ENCODE measurements at places on chromosomes 3 and 15.

DNA sequence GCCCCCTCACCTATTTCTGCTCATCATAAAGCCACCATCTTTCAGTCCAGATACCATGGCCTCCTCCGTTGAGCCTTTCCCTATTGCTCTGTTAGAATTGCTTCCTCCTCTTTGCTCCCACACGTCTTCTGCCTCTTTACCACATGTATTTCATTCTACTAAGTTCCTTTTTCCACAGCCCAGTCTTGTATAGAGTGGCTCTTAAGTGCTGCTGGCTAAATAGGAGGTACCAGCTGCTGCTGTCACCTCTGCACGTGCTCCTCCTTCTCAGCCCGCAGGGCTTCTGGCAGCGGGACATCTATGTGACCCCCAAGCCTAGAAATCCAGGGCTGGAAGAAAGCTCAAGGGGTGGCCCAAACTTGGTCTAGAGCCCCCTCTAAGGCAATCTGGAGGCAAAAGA is 38.8 kb upstream of the PLXND1 start:
- DNase-seq = no peak

DNA sequence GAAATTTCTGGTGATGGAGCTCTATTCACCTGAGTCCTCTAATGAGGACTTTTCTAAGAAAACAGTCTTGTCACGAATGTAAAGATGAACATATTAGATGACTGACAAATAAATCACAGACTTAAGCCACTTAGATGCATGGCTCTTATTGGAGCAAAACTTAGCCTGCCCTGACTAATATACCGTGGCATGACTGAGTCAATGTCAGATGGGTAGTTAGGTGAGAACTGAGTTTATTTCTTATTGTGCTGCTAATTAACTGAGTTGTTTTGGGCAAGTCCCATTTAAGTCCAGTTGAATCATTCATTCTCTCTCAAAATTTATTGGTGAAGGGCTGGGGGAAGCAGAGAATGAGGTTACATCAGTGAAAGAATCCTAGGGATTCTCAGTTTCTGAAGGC is 459.8 kb downstream of the MCTP2 start:
- DNase-seq = no peak

DNA sequence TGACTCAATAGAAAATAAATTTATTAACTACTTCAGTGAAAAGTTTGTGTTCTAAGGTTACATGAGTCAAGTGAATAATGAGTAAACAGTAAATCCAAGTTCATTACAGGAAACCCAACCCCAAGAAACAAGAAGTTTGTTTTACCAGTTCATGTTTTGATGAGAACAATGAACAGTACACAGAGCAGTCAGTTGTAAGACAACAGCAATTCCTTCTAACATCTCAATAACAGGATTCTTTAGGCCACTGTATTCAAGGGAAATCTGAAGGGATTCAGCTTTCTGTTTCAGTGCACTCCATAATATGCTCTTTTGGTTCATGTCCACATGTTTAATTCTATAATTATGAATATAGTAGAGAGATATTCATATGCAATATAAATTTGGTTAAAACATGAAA is 18.4 kb downstream of the ATR start:
- no peak for DNase-seq

DNA sequence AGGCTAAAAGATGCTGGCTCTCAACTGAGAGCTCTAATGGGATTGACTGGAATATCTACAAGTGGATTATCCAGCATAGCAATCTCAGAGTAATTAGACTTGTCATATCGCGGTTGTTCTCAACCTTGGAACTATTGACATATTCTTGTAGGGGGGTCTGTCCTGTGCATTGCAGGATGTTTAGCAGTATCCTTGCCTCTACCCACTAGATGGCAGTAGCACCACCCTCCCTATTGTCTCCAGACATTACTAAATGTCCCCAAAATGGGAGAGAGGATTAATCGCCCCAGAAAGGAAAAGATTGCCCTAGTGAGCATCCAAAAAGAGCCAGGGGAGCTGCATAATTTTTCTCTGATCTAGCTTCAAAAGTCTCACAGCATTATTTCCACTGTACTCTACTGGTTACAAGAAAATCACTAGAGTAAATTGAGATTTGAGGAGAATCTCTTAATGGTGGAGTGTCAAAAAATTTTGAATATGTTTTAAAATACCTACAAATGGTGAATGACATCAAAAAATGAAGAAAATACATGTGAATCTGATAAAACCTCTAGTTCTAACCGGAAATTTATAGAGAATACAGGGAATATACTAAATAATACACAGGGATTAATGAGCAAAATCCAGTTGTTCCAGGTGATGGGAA is 388.2 kb upstream of the AGTR1 start:
- DNase-seq = no peak

DNA sequence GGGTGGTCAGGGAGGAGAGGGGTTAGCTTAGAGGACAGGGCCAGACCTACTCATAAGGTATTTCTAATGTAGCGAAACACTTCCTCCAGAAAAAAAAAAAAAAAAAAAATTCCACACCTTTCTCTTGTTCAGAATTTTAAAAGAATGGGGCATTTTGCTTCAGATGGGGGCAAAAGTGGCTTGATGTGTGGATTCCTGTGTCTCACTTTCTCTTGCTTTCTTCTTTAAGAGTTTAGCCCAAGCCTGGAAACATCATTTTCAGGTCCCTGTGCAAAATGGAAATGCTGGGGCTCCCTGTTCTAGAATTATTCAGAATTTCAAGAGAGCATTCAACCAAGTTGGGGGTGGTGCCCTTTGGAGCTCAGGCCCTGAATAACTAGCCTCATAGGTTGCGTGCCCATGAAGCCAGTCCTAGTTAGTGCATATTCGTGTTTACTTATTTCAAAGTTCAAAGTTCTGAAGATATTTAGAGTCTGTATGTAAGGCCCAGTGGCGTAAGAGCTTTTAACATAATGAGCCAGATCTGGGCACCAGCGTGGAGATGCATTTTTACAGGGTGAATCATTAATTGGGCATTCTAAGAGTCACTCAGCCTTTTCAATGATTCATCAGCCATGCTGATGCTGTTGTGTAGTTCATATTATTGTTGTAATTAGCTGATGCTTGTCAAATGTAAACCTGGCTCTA is 104.5 kb downstream of the RPLP1 start:
- no peak for DNase-seq

DNA sequence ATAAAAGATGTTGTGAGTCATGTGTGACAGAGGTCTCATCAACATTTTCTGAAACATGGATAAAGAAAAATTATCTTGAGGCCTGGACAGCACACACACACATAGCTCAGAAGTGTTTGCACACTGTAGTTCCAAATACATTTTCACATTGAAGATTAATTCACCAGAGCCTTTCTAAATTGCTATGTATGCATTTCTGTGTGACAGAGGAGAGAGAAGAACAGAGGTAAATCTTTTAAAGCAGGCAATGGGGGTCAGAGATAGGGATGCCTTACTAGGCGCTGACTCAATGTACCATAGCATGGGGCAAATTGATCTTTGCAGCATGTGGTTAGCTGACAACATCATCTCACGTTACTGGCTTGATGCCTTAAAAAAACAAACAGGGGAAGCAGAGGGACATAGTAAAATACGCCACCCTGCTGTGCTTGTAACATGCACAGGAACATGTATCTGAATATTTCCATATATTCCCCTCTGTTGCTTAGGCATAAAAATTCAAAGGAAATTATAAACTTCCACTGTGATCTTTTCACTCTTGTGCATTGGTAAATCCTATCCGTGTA is 7.7 kb downstream of the POU1F1 start:
- no peak for DNase-seq

DNA sequence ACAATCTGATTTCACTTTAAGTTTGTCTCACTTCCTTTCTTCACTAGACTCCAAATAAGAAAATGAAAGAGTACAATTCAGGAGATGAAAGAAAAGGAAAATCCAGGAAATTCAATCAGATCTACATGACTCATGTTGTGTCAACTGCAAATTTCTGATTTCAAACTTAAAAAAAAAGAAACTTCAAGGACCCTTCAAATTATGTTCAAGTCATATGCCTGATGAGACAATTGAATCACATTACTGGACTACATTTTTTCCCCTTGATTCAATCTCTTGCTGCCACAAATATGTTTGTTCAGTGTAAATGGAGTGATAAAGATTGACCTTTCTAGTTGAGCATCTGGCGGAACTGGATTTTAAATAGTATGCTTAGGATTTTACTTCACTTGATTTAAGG is 37.4 kb downstream of the FRMD5 start:
- no peak for DNase-seq

DNA sequence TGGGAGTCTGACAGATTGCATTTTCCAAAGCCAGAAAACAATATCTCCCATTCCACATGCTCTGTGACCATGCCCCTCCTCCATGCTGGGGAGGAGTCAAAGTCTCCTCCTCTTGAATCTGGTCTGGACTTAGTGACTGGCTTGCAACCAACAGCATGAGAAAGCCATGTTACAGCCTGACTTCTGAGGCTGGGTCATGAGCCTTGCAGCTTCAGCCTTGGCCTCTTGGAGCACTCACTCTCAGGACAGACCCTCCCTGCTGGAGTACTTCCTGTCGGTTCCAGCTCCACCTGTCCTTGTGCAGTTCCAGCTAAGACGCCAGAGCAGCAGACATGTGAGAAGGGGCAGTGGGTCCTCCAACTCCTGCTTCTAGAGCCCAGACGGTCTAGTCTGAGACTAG is 49.7 kb upstream of the RBSN start:
- no peak for DNase-seq

DNA sequence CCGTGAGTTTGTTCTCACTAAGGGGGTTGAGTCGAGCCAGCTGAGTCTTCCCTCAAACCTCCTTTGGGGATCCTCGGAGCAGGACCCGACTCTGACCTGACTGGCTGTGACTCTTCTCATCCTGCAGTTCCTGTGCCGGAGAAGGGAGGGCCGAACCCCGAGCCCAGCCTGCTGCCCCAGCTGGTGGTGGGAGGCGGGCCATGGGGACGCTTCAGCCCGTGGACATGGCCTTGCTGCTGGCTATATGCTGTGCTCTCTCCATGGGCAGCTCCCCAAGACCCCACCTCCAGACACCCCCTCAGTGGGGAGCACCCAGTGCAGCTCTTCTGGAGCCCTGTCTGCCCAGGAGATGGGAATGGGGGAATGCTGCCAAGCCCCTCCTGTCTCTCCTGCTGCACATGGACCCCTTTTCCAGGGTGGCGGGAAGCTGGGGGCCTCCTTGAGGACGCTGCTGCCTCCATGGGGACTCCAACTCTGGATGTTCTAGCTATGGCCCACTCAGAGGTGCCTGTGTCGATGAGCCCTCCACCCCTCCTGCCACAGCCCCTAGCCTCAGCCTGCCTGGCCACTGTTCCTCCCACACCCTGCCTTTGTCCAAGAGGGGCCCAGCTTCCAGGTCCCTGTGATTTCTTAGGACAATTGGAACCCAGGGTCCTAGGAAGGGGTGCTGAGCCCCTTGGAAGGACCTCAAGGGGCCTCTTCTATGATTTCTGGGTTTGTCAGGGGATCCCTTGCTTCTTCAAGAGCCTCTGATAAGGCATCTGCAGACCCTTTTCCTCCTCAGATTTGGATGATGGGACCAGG is 12.8 kb downstream of the C15orf39 start:
- DNase-seq = no peak

DNA sequence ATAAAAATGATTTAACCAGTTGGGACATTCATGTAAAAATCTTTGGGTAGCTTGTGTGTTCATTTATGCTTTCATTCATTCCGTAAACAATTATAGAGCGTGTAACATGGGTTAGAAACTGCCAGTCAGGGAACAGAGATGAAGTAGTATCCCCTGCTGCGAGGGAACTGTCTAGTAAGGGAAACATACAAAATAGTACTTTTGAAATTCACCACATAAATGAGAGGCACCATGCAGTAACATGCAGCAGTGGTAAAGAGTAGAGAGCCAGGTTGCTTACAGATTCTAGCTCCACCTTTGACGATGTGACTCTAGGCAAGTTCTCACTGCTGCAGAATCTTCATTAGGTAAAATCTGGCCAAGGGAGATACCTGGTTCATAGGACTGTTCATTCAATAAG is 938 bp downstream of the DZIP3 start:
- no peak for DNase-seq

GRCh38 chr3:23826382-23827064 is 20.8 kb downstream of the UBE2E1 start:
- DNase-seq = no peak

- DNase-seq = no peak
Measured at GRCh38 chr3:47108546-47108945, 55.4 kb downstream of the SETD2 start.

DNA sequence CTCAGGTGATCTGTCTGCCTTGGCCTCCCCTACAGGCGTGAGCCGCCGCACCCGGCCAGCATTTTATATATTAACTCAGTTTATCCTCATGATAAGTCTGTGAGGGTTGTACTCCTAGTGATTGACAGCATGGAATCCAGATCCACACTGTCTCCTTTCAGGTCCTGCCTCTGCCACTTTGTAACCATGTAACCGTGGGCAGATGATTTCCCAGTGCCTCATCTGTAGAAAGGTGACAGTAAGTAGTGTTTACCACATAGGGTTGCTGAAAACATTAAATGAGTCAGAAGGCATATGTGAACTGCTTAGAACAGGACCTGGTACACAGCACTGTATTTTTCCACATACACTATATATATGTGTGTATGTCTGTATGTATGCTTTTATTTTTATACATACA is 2.4 kb downstream of the FYTTD1 start:
- DNase-seq = no peak

- DNase-seq = no peak
Measured at GRCh38 chr15:41416128-41416741, 660 bp upstream of the RTF1 start.

GRCh38 chr3:182606905-182607504 is 186.3 kb upstream of the ATP11B start:
- DNase-seq = no peak

- DNase-seq = no peak
Measured at GRCh38 chr15:88121968-88122530, 134.5 kb downstream of the NTRK3 start.

DNA sequence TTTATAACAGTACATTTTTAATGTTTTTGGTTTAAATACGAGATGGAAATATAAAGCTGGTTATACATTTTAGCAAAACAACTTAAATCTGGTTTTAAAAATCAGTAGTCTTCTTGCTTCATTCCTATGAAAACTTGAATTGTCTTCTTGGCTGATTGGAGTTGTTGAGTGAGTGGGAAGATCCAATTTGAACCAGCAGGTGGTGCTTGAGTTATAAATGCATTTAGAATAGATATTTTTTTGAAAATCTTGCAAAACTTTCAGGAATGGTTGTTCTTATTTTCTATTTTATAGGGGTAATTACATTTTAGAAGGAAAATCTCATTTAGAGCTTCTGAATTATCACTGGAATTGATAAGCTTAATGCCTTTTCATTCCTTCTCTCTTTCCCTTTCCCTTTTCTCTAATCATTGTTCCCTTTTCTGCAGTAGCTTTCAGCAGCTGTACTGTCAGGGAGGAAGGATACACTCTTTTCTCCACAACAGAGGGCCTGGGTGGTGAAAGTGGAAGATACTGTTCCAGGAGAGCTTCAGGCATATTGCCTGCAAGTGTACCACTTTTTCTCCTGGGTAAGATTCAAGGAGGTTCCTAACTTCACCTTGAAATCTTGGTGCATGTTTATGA is 335.6 kb downstream of the NLGN1 start:
- DNase-seq = no peak

All from posterior cingulate gyrus (tissue), 11 donors.